ENCODE measurements at places on chromosomes 7 and 10. TPM values are rescaled to one million over a fixed set of nuclear protein-coding genes. Genes with fewer than 3 reads are reported as not detected.

The FAM107B gene
- total RNA-seq = 163 TPM

The CALML5 gene
- not detected for total RNA-seq

The ASIC3 gene
- 15.7 TPM for total RNA-seq

The SKAP2 gene
- total RNA-seq = 22.4 TPM

The SPDYE3 gene
- total RNA-seq = not detected

The RAPGEF5 gene
- 0.72 TPM for total RNA-seq

The ABCC2 gene
- total RNA-seq = 1.5 TPM

The PLAC9 gene
- total RNA-seq = not detected

The DNAH11 gene
- total RNA-seq = 0.70 TPM

The SLC39A12 gene
- not detected for total RNA-seq

The CTNNA3 gene
- total RNA-seq = 0.74 TPM

The GET4 gene
- total RNA-seq = 34.9 TPM

The NUDT13 gene
- total RNA-seq = 0.60 TPM
